ENCODE measurements at places on chromosomes 5 and 9.

GRCh38 chr9:130672466-130672865, 8.1 kb downstream of the PRDM12 start:
- H3K27me3 ChIP-seq = peaks cover 6% of the 10 kb centered on the region
- H3K36me3 ChIP-seq = no peaks in the 10 kb centered on the region
- no peak overlapping the region for H3K27ac ChIP-seq

DNA sequence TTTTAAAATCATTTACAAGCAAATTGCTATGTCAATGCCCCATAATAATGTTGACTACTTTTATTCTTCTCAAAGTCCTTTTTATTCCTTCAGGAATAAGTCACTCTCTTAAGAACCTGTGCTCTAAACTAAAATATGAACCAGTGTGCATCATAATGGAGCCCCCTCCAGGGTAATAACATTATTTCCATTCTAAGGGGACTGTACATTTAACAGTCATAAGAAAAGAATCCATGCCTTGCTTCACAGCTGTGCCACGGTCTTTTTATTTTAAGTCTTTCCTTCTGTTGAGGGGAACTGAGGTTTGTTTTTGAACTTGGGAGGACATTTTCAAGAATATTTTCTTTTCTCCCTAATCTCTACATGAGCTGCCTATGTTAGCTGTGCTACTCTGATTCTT, 297.6 kb downstream of the MAN2A1 start:
- no peak overlapping the region for H3K4me3 ChIP-seq
- no peak overlapping the region for H3K27ac ChIP-seq
- H3K36me3 ChIP-seq = no peaks in the 10 kb centered on the region
- H3K4me1 ChIP-seq = no peaks in the 10 kb centered on the region
- DNase-seq = no peak
- no peaks in the 10 kb centered on the region for H3K27me3 ChIP-seq

- H3K4me3 ChIP-seq = peak within 1 kb of the TSS; percentile 89
- H3K27ac ChIP-seq = peak within 1 kb of the TSS; percentile 46
- H3K4me1 ChIP-seq = no peaks in the 10 kb centered on the region
- H3K36me3 ChIP-seq = no peaks in the 10 kb centered on the region
Observed at GRCh38 chr5:73625944-73626811, at the start of gene ARHGEF28. ARHGEF28 (plus strand) TSS chr5:73626196; CDS start chr5:73684852, 58,656 bp downstream.

- H3K27me3 ChIP-seq = no peaks in the 10 kb centered on the region
- DNase-seq = no peak
- no peaks in the 10 kb centered on the region for H3K36me3 ChIP-seq
- peaks cover 25% of the 10 kb centered on the region for H3K4me1 ChIP-seq
Observed at GRCh38 chr5:74946471-74946870, 80.3 kb upstream of the FAM169A start.

DNA sequence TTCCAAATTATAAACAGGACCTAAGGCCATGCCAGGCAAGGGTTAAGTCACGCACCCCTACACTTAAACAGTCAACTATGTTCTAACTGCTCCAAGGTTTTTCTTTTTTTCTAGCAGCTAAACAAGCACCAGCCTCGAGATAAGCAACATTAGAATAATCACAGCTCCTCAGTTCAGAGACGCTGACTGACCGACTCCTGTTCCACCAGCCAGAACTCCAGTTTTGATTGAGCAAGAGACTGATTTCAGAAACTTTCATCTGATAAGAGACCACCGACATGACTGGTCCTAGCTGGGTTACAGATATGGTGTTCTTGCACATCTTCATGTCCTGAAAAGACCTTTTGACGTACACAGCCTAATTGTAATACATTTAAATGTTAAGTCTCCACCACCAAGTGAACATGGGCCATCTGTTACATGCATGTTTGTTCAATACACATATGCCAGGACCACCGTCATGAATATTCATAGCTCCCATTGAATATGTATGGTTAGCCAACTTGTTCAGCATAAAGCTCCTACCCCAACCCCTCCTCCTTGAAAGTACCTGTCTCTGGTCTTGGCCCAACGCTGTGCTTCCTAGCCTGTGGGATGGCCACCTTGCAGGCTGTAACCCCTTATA, 23.7 kb upstream of the OTULINL start:
- H3K27me3 ChIP-seq = peaks cover 2% of the 10 kb centered on the region
- no peak overlapping the region for H3K27ac ChIP-seq
- DNase-seq = no peak
- H3K36me3 ChIP-seq = no peaks in the 10 kb centered on the region
- H3K4me3 ChIP-seq = no peak overlapping the region
- no peaks in the 10 kb centered on the region for H3K4me1 ChIP-seq

DNA sequence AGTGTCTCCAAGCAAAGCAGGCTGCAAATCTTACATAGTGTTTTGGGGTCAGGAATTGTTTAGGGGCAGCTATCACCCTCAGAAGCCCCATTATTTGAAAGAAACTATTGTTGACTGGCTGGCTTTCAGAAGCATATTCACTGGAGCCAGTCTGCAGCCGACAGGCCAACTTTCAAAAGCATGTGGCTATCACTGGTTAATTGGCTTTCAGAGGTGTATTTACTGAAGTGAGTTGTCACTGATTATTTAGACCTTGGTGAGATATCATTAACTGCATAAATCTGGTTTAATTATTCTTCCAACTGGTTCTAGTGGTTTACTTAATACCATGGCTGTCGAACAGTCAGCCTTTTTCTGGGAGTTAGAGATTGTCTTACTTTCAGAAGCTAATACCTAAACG, 247.0 kb downstream of the CWC27 start:
- no peak overlapping the region for H3K27ac ChIP-seq
- H3K36me3 ChIP-seq = no peaks in the 10 kb centered on the region
- no peak overlapping the region for H3K4me3 ChIP-seq
- H3K4me1 ChIP-seq = no peaks in the 10 kb centered on the region
- no peak for DNase-seq

GRCh38 chr5:137142764-137143605, 356.1 kb downstream of the SPOCK1 start:
- peaks cover 23% of the 10 kb centered on the region for H3K4me1 ChIP-seq
- no peaks in the 10 kb centered on the region for H3K27me3 ChIP-seq
- peak overlapping the region; percentile 6 for H3K4me3 ChIP-seq

DNA sequence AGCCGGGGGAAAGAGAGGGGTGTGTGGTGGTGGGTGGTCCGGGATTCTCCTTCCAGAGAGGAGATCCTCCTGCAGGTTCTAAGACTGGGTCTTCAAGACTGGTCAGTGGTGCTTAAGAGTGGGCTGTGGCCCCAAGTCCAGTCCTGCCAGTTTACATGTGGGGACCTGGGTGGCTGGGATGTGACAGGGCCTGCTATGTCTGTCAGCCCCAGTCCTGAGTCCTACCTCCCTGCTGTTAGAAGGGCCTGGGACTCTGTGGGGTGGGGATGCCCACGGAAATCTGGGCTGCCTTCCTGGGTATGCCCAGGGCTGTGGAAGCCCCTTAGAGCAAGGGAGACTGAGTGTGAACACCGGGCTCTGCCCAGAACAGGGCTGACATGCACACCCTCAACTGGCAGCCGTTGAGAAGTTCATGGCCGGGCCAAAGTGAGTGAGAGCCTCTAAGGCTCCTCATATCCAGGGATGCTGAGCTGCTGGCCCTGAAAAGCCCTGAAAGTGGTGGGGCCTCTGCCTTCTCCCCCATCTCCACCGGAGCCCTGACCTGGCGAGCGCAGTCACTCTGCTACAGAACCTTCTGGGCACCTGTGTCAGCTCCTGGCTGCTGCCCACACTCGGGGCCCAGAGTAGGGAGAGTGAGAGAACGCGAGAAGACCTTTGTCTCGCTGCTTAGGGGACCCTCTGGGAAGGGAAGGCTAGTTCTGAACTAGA, 1.7 kb downstream of the PHF2 start:
- H3K27ac ChIP-seq = no peak overlapping the region
- no peaks in the 10 kb centered on the region for H3K27me3 ChIP-seq
- H3K36me3 ChIP-seq = no peaks in the 10 kb centered on the region

GRCh38 chr9:82555431-82556051, 507.4 kb downstream of the RASEF start:
- no peaks in the 10 kb centered on the region for H3K4me1 ChIP-seq
- peak; percentile 16 for DNase-seq
- no peak overlapping the region for H3K4me3 ChIP-seq
- H3K36me3 ChIP-seq = no peaks in the 10 kb centered on the region
- no peak overlapping the region for H3K27ac ChIP-seq
- no peaks in the 10 kb centered on the region for H3K27me3 ChIP-seq

DNA sequence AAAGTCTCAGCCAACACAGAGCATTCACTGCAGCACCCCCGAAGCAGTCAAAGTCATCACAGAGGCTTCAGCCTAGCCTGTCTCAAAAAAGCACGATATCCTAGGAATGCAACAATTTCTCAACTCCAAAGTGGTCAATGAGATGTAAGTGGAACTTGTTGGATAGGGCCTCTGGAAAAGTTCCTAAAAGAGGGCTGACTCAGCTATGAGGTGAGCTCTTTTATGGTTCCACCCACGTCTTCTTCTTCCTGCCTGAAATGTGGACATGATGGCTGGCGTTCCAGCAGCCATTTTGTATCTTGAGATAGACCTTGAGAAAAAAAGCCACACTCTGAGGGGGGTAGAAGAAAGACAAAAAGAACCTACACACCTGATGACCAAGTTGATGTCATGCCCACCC, 32.5 kb upstream of the TRIO start:
- no peaks in the 10 kb centered on the region for H3K36me3 ChIP-seq
- H3K4me3 ChIP-seq = no peak overlapping the region
- peak overlapping the region; percentile 33 for H3K27ac ChIP-seq

- no peaks in the 10 kb centered on the region for H3K36me3 ChIP-seq
- H3K27me3 ChIP-seq = no peaks in the 10 kb centered on the region
- H3K4me3 ChIP-seq = no peak overlapping the region
- no peak overlapping the region for H3K27ac ChIP-seq
- DNase-seq = no peak
Observed at GRCh38 chr5:79205965-79206364, 30.0 kb upstream of the JMY start.

DNA sequence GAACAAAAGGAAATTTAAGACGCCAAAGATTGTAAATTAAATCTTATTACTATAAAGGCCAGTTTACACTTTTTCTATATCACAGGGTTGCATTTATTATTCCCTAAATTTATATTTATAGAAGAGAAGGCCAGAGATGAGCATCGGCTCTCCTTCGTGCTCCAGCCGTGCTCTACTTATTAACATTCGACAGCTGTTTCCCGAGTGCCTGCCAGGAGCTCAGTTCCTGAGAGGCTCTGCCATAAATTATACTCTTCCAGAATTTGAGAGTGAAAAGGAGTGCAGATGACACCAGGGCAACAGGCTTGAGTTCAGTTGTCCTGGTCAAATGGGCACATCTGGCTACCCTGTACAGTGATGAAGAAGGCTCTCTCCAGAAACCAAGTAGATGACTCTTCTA, 70.1 kb downstream of the PCSK5 start:
- no peak overlapping the region for H3K4me3 ChIP-seq
- DNase-seq = no peak
- no peaks in the 10 kb centered on the region for H3K36me3 ChIP-seq
- H3K4me1 ChIP-seq = no peaks in the 10 kb centered on the region
- no peaks in the 10 kb centered on the region for H3K27me3 ChIP-seq

- no peaks in the 10 kb centered on the region for H3K27me3 ChIP-seq
- DNase-seq = peak; percentile 95
Observed at GRCh38 chr5:14440582-14441431, 140.8 kb upstream of the OTULINL start.

DNA sequence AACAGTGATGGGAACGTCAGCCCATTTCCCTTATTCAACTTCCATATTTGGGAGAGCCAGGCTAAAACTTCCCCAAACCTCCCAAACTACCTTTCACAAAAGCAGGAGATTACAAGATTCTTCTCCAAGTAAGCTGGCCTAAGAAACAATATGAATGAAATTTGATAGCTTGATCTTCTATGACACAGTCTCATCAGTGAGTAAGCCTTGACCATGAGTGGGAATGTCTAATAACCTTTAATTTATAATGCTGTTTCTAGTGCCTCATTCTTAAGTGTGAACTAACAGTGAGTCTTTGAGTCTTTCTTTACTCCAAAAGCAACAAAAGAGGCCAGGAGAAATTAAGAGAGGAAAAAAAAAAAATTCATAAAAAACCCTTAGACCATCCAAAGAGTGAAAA, 1379.9 kb downstream of the EFNA5 start:
- no peaks in the 10 kb centered on the region for H3K36me3 ChIP-seq
- DNase-seq = peak; percentile 54
- no peaks in the 10 kb centered on the region for H3K4me1 ChIP-seq
- H3K27me3 ChIP-seq = no peaks in the 10 kb centered on the region

GRCh38 chr9:121278477-121279261, 10.7 kb downstream of the GSN start:
- peak overlapping the region; percentile 27 for H3K4me3 ChIP-seq
- H3K27ac ChIP-seq = peak overlapping the region; percentile 96
- H3K27me3 ChIP-seq = no peaks in the 10 kb centered on the region
- peak; percentile 96 for DNase-seq

- DNase-seq = no peak
- H3K4me1 ChIP-seq = no peaks in the 10 kb centered on the region
- no peak overlapping the region for H3K27ac ChIP-seq
- no peaks in the 10 kb centered on the region for H3K27me3 ChIP-seq
Observed at GRCh38 chr5:173851595-173852243, 36.4 kb upstream of the CPEB4 start.

- no peaks in the 10 kb centered on the region for H3K27me3 ChIP-seq
- H3K4me1 ChIP-seq = no peaks in the 10 kb centered on the region
- no peaks in the 10 kb centered on the region for H3K36me3 ChIP-seq
- DNase-seq = no peak
- no peak overlapping the region for H3K4me3 ChIP-seq
- H3K27ac ChIP-seq = no peak overlapping the region
Observed at GRCh38 chr5:137015540-137016116, 483.5 kb downstream of the SPOCK1 start.

DNA sequence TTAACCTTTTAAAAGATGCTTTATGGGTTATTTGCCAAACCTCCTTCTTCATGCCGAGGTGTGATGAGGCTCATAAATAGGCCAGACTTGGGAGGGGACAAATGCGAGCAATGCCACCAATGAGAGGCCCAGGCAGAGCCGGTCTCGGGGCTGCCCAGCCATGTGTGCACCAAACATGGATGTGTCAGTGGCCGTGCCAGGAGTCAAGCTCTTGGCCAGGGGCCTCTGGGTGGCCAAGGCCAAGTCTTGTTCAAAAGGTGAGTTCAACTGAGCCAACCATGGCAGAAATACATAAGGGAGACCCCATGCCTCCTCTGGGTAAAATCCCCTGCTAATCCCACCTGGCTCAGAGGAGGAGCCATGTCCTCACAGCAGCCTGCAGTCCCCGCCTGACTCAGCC, 10.9 kb upstream of the LCN15 start:
- no peak overlapping the region for H3K27ac ChIP-seq
- peaks cover 21% of the 10 kb centered on the region for H3K27me3 ChIP-seq
- no peak for DNase-seq
- H3K4me1 ChIP-seq = no peaks in the 10 kb centered on the region
- H3K36me3 ChIP-seq = no peaks in the 10 kb centered on the region

DNA sequence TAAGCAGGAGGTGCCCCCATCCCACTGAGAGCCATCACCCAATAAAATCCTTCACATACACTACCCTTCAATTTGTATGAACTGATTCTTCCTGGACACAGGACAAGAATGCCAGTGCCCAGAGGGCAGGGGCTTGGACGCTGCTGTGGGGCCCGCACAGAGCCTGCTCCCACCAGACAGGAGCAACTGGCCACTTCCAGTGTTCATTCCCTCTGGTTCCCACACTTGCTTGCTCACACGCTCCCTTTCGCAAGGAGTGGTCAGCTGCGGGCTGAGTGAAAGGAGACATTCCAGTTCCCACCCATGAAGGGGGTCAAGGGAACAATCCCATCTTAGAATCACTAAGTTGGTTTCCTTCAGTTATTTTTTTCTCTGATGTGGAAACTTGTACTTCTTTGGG, 314.5 kb upstream of the ACO1 start:
- no peak overlapping the region for H3K4me3 ChIP-seq
- H3K36me3 ChIP-seq = no peaks in the 10 kb centered on the region
- H3K4me1 ChIP-seq = no peaks in the 10 kb centered on the region
- no peak overlapping the region for H3K27ac ChIP-seq

Measured in fibroblast of lung (primary cell).